Activated CD8-positive, alpha-beta memory T cell treated with anti-CD3 and anti-CD28 coated beads, Interleukin-2, amount 50 U/mL, for 4 hours (primary cell): ENCODE measurements at places on chromosomes 2 and 18.

- no peak for DNase-seq
Observed at GRCh38 chr2:69545477-69545932, 98.0 kb downstream of the AAK1 start.

DNA sequence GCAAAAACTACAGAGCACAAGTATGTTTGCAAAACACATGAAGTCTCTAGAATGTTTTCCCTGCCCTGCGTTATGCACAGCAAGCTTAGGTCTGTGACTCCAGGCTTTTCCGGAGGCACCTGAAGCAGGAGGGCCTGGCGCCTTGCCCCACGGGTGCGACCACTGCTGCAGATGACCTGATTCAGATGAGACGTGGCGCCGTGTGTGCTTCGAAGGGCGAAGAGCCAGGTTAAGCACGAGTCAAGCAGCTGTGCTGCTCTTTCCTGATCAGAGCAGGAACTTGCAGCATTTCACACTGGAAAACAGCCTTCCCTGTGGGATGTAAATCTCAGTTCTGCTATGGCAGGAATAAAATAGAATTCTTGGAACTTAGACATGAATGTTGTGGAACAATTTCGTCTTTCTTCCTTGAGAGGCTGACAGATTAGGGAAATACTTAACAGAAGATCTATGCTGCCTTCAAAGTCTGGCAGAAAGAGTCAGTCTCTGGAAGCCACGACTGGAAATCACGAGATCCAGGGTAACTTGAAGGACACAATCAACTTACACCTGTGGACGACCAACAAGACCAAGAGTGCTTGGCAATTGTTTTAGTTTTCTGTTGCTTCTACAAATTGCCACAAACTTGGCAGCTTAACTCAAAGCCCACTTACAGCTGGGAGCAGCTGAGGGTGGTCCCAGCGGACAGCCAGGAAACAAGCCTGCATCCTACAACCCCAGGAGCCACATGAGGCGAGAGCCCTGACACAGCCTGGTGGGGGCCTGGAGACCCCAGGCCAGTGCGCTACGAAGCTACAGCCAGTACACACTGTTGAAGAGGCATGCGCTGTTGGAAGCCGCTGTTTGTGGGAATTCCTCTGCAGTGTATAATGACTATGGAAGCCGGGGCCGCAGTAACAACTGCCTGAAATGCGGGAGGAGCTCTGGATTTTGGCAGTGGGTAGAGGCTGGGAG, 42.9 kb downstream of the EIPR1 start:
- no peak for DNase-seq

- DNase-seq, result no peak
Observed at GRCh38 chr2:205848601-205849000, 166.3 kb downstream of the NRP2 start.

DNA sequence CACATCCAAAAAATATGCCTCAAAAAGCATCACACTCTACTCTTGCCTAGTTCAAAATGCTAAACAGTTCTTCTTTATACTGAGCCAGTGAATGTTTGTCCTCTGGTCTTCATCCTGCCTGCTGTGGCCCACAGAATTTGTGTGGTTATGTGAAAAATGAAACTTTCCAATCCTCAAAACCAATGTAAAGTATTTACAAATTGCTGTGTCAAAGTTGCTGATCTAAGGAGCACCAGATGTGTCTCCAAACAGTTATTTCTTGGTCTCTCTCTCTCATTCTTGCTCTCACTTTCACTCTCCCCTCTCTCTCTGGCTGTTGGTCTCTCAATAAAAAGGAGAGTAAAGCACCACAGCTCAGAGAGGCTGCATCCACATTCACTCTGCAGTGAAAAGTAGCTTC, 23.0 kb downstream of the EPHA4 start:
- DNase-seq, result no peak

DNA sequence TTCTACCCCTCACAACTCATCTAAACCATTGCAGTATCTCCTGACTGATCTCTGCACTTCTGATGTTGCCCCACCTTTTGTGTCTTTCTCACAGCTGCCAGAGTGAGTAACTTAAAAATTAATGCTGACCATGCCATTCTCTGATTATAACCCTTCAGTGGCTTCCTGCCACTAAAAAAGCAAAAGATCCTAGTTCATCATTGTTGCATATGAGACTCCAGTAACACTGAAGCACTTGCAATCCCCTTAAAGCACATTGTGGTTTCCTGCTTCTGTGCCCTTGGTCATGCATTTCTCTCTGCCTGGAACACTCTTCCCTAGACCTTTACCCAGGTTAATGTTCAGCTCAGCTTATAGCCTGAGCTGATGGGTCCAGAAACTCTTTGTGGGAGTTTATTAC, 95.1 kb upstream of the WDSUB1 start:
- DNase-seq, result no peak

GRCh38 chr2:120707816-120708215, 27.9 kb upstream of the GLI2 start:
- DNase-seq, result no peak

DNA sequence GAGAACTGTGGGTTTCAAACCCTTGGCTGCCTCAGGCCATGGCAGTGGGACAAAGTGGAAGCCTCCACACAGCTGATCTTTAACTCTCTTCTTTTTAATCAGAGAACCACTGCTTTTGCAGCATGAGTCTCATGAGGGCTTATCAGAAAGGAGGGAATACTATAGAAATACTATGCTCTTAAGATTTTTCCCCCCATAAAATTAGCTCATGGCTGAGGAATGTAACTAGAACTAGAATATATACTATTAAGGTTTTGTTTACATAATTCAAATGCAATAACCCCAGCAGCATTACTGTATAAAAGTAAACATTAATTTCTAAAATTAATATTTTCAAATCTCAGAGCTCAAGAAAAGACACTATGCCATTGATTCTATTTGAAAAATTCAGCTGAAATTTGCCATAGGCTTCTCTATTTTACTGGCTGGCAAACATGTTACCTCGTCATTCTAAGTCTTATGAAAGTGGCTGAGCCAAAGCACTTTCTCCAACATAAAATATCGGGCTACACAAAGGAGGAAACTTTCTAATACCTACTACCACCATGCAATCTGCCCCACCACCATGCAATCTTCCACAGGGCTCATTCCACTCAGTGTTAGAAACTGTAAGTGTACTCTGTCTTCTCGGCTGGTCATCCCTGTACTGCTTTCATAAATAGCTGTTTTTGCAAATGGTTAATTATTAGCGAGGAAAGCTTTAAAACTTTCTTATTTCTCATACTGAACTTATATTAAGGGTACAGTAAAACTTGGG, 42.5 kb downstream of the WDR35 start:
- DNase-seq, result no peak

DNA sequence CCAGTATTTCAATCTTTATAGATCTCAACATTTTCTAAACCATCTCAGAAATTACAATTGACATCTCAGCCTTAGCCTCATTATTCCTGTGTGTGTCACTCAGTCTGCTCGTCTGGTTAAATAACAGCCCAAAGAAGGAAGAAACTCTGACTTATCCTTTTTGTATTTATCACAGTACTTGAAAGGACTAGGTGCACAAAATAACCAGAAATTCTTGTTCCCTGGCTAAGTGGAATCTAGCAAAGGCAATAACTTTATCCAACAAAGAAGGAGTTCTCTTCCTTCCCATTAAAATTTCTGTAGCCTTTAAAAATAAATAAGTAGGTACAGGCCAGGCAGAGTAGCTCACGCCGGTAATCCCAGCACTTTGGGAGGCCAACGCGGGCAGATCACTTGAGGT, 139.9 kb upstream of the PID1 start:
- DNase-seq, result no peak

- DNase-seq, result no peak
Observed at GRCh38 chr2:135047300-135047699, at the start of gene MAP3K19. MAP3K19 (minus strand) TSS chr2:135047447; CDS start chr2:135024647, 22,800 bp downstream.

GRCh38 chr2:234789556-234790325, 162.1 kb upstream of the SH3BP4 start:
- DNase-seq, result no peak

DNA sequence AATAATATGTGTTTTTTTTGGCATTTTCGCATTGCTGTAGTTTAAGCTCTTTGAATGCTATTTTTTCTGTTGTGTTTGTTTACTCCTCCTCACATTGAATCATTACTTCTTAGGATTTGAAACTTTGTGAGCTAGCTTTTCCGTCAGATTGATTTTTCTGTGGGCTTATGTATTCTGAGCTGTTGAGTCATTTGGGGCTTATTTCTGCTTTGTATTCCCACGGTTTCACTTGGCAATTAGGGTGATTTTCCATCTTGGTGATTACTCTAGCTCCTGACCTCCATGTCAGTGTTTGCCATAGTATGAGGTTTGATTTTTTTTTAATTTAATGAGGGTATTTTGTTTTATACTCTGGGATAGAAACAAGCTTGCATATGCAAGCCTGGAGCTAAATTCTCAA, 200.0 kb downstream of the CCDC102B start:
- DNase-seq, result no peak

DNA sequence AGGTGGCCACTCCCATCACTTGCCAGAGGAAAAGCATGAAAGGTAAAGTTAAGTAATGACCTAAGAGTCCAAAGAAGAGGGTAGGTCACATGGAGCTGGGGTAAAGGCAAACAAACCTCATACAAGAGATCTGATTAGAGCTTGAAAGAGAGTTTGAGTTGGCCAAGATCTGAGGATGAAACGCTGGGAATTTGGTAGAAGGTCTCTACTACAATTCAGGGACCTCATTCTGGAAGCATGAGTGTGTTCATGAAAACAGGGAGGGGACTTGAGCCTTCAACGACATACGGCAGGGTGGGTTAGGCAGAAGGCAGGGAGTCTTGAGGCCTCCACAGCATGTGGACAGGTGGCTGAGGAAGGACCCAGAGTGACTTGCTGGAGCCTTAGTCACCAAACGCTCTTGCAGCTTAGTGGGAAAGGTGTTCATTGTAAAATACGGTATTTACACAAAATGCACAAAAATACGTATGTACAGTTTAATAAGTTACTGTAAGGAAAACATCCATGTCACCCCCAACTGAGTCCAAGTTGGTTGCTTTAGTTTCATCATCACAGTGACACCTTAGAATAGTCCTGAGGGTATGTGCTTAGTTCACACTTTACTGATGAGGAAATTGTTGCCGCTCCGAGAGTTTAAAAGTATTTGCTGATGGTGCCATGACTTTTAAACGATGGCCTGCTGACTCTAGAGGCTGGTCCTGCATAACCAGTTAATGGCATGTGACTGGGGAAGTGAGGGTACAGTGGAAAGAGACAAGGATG, 5.0 kb upstream of the FARP2 start:
- DNase-seq, result no peak

- no peak for DNase-seq
Observed at GRCh38 chr2:155125585-155126230, 427.2 kb downstream of the KCNJ3 start.

DNA sequence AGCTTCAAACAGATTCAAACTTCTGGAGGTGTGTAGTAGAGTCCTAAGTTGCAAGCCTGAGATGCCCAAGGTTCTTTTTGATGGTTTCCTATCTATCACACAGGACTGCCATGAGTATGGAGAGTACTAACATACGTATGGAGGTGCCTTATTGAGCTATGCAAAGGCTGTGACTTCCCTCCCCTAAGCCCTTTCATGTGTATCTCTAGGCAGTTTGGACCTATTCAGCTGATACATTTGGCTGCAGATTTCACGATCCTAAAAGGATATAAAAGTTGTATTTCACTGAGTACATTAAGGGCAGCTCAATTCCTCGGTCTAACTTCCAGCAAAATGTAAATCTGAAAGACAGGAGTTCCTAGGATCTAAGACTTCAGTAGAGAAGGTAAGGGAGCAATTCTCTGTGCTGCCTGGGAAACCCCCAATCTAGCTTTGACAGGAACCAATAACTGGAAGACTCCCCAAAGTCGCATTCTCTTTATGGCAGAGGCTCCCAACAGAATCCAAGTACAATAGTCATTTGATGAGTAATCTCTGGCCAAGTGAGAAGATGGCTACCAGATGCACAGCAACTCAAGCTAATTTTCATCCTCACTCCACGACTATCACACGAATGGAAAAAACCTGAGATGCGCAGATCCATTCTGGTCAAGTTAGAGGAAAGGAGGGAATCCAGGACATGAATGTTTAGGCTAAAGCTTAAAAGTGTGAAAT, 83.8 kb downstream of the ATL2 start:
- DNase-seq, result no peak

- DNase-seq, result no peak
Observed at GRCh38 chr2:150612957-150613710, 125.7 kb upstream of the RND3 start.
